ENCODE measurements at places on chromosomes 2 and 18.

DNA sequence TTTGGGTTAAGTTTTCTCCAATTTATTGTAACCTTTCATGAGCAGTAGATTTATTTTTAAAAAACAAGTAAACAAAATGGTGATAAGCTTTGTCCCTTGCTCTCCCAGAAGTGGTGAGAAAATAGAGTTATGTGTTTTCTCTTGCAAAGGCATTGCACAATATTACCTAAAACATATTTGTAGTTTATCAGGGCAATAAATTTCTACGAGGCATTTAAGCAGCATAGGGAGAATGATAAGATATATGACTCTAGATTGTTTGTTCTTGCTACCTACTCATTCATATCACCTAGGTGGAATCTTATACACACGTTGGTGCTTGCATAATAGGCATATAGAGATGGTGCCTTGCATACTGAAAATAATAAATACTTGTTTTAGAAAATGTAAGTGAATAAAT is 201.7 kb downstream of the MYO1B start:
- no peak for DNase-seq

DNA sequence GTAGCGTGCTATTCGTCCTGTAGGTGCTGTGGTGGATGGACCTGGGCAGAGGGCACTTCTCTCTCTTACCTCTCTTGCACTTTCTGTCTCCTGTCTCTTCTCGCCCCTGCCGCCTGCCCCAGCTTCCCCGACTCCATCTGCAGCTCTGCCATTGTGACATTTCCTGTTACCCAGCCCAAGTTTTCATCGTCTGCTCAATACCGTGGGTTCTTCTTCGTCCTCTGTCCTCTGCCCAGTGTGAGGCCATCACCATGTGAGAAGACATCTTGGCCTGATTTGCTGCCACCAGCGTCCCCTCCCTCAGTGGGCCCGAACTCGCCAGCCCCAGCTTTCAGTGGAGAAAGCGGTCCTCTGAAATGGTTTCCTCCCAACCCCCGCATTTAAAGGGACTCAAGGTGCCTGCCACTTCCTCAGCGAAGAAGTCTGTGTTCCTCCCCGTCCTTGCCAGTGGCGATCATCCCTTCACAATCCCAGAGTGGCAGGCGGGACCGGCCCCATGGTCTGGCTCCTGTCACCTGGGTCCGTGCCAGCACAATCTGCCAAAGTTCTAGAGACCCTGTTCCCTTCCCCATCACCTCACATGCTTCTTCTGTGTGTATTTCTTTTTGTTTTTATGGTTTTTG is 18.0 kb downstream of the TGOLN2 start:
- no peak for DNase-seq

GRCh38 chr2:201414099-201415023 is 36.9 kb downstream of the TRAK2 start:
- DNase-seq = no peak

GRCh38 chr2:200354833-200355751 is 48.6 kb downstream of the SPATS2L start:
- no peak for DNase-seq

DNA sequence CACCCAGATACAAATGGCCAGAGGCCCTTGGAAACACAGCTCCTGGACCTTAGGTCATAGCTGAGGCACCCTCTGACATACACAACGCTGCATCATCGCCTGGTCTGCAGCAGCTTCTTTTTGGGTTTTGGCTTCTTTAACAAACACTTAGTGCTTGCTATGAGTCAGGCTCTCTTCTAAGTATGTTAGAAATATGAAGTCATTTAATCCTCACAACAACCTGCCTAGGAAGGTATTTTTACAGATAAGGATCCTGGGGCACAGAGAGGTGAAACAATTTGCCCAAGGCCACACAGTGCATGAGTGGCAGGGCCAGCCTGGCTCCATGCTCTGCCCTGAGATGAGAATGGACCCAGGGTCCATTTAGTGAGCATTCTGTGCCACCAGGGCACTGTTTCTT is 96.6 kb downstream of the TMEM17 start:
- DNase-seq = no peak

DNA sequence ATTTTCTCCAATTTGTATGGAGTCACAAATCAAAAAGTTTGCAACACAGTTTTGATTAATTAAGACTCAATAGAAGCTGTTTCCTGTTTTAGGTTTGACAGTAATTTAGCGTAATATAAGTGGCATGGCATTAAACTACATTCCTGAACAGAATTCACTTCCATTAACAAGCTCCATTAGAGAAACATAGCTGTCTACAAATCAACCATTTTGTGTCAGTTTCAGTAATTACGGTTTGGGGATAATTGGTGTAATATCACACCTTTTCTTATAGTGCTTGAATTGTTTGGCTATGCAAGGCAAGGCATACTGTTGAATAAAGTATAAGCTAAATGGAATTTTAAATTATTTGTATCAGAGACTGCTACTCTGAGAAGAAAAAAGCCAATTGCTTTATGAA is 585.5 kb downstream of the CBLN2 start:
- no peak for DNase-seq

- no peak for DNase-seq
Observed at GRCh38 chr2:196510246-196510645, 129.3 kb upstream of the CCDC150 start.

DNA sequence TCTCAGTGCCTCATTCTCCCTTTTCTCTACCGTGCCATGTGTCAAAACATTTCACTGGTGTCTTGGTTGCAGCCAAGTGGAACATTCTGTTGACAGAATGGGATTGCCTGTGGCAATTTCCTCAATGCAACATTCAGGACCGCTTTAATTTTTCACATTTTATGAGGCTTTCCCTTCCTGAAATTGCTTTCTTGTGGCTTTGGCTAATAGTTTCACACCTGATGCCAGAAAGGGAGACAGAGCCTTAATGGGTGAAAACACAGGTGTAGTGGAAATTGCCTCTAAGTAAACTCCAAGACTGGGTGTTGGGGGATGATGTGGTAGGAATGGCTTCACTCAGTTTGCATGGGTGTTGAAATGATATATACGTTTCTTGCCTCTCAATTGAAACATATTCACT is 278.3 kb downstream of the TSN start:
- no peak for DNase-seq

Data from GOT3 (cell line).